Stimulated activated CD8-positive, alpha-beta memory T cell treated with anti-CD3 and anti-CD28 coated beads, Interleukin-2, amount 100 ng/mL, for 48 hours (primary cell): ENCODE measurements at places on chromosomes 7 and 10.

DNA sequence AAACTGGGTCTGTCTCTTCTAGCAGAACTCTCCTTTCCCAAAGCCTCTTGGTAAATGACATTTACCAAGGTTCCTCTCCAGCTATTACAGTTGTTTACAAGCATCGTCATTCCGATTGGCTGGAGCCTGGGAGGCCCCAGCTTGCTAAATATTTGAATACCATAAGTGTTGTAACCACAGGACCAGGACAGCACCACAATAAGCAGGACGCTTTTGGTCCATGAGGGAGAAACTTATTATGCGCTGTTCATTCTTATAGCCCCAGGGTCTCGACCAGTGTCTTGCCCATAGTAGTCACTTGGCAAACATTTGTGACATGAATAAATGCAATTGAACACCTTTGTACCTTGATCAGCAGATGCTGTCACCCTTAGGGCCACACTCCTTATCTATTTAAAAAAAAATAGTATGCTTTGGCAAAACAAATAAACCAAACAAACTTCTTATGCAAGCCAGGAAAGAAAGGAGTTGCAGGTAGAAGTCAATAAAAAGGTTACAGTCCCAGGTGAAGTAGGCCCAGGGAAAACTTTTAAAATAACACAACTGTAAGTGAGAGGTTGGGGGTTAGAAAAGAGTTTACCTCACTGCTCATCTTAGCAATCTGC, 32.8 kb downstream of the NRAP start:
- DNase-seq: no peak

- no peak for DNase-seq
Measured at GRCh38 chr10:69290993-69291392, 12.7 kb downstream of the HK1 start.

DNA sequence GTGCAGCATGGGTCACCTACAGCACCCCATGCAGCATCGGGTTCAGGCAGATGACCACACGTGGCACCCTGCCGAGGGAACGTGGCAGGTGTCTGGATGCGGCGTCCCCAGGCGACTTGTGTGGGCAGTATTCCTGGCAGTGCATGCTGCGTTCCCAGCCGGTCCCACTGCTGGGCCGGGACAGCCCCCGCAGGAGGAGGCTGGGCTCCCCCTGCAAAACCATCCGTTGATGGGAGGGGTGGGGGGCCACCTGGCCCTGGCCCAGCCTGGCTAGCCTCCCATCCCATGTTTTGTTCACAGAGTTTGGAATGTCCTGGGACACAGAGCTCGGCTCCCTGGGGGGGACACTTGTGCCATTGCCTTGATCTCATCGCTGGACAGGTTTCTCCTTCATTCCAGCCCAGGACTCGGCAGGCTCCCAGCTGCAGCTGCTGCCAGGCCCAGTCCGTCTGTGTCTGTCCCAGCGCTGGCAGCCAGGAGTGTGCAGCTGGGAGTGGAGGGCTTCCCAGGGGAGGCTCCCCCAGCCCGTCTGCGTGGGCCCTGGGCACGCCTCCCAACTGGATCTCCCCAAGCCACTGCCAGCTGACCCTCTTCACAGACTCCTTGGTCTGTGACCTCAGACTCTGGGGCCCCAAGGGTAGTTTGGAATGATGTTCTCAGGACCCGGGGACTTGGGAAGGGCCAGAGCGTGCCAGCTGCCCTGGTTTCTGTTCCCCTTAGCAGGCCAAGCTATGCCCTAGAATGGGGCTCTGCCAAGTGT, 32.6 kb downstream of the TMEM270 start:
- DNase-seq: no peak

DNA sequence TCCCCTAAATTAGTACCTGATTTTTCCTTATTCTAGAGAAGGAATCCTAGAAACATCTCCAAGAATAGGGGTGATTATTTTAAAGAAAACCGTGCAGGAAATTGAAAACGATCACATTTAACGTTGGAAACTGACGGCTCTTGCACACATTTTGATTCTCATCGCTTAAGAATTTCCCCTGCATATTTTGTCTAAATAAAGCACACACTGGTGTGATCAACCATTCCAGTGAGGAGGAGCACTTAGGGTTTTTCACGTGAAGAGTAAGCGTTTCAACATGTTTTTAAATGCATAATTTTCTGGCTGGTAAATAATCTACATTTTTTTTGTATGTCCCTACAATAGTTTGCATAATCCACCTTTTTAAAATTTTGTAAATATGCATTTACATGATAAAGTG, 229.7 kb upstream of the PFKP start:
- no peak for DNase-seq

GRCh38 chr7:74619235-74619860, 38.2 kb upstream of the GTF2I start:
- no peak for DNase-seq

DNA sequence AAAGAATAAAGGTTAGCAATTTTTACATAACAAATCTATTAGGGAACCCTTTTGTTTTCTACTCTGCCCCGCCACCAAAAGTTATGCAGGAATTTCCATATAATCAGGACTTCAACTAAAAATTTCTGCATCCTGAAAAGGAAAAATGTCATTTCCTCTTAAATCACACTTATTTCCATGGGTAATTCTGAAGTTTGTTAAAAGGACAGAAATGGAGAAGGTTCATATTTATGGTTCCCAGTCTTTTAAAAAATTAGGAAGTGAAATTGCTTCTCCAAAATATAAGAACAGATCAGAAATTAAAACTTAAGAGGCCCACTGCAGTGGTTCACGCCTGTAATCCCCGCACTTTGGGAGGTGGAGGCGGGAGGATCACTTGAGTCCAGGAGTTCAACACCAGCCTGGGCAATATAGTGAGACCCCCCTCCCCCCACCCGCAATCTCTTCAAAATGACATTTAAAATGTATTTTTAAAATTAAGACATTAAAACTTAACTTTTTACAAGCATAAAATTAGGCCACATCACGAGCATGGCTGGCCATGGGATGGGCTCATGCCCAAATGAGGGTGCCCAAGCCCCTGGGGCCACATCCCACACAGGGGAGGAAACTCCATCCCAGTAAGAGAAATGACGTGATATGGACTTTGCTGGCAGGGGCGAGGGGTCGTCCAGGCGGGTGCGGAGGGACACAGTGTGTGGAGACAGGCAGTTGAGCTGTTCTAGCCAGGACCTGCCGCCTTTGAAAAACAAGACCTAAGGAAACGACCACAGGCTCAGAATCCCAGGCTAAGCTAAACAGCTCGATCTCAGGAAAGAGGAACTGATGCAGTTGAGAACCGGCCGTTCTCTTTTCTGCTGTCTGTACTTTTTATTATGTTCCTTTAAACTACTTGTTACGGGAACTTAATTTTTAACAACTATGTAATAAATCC, 51.3 kb upstream of the NFE2L3 start:
- no peak for DNase-seq

- DNase-seq: no peak
Measured at GRCh38 chr10:13117841-13118783, 18.1 kb downstream of the OPTN start.

DNA sequence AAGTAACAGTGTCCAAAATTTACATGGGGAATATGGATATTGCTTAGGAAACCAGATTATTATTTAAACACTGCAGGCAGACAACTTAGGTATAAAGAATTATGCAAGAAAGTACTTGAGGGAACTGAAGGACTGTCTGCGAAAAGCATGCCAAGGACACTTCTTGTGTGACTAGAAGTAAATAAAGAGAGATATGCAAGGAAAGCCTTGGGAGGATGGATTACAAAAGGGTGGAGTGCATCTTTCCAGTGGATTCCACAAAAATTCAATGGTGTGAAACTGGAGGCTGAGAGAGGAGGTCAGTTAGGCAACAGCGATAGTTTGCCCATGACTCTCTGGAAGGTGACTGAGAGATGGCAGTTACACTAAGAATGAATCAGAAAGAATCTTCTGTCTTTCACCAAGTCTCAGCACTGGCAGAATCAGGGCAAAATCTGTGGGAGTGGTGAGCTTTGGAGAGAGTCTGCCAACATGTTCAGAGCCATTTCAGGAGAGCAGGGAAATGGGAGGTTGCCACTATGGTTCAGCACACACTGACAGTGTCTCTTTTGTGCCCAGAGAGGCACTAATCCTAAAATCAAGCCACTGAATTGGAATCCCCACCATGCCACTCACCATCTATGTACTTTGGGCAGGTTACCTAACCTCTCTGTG, 331.6 kb downstream of the BMPER start:
- no peak for DNase-seq

GRCh38 chr10:123136221-123136805, 543 bp downstream of the HMX3 start:
- no peak for DNase-seq

GRCh38 chr7:158706273-158706704, 1.7 kb upstream of the NCAPG2 start:
- no peak for DNase-seq

- DNase-seq: no peak
Measured at GRCh38 chr7:100863406-100863950, 3.7 kb upstream of the TRIP6 start.

GRCh38 chr7:30474485-30474884, 4.1 kb downstream of the NOD1 start:
- no peak for DNase-seq

- DNase-seq: no peak
Measured at GRCh38 chr10:115974351-115974750, 298.7 kb downstream of the GFRA1 start.

- DNase-seq: no peak
Measured at GRCh38 chr7:99112979-99113378, 30.9 kb downstream of the SMURF1 start.

- no peak for DNase-seq
Measured at GRCh38 chr10:108204528-108205305, 1040.2 kb upstream of the SORCS1 start.

- no peak for DNase-seq
Measured at GRCh38 chr7:40996233-40996677, 706.6 kb downstream of the INHBA start.

- DNase-seq: no peak
Measured at GRCh38 chr7:5086256-5086655, 40.6 kb downstream of the RBAK start.

DNA sequence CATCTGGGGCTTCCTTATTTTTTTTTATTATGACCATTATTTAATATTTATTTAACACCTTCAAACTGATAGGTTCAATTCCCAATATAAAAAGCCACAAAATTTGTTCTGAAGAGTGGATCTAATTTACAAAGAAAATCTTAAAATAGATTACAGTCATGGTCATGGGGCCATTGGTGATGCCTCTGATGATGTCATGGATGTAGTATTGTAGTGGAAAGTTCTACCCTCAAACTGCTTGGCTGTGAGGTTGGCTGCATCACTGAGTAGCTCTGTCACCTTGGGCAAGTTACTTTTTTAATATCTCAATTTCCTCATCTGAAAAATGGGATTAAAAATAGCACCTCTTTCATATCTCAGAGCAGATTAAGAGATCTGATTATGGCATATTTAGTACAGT, 128.5 kb downstream of the DKK1 start:
- no peak for DNase-seq

DNA sequence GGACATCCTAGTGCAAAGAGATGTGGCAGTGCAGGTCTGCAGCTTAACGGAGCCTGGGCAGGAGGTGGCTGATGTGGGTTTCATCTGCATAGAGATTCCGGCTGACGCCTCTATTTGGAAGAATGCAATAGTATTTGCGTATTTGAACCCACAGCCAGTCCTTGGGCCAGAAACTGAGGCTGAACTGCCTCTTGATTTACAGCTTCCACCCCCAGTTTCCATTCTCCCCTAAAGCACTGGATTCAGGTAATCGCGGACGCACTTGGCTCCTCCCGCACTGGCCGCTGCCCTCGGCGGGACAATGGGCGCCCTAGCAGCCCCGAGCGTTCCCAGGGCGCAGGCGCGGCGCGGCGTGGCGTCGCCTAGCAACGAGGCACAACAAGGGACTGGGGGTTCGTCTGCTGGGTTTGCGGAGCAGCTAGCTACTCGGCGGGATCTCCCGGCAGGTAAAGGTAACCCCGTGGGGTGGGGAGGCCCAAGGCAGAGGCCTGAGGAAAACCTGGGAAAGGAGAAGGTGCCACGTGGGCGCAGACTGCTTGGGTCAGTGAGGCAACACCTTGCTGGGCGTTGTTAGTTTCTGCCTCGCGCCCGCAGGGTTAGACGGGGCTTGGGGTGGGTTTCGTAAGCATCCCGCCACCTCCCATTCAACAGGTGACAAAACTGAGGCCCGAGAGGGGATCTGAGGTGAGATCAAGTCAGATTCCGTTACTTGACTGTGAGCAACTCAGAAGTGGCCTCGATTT, at the start of gene ARMC3:
Gene ARMC3 (plus strand): TSS at position 393 of the 743 bp plus-strand sequence. CDS start 3,944 bp downstream, outside the sequence.
- DNase-seq: peak; percentile 56

GRCh38 chr7:92053312-92053711, 81.0 kb downstream of the CYP51A1 start:
- DNase-seq: no peak

DNA sequence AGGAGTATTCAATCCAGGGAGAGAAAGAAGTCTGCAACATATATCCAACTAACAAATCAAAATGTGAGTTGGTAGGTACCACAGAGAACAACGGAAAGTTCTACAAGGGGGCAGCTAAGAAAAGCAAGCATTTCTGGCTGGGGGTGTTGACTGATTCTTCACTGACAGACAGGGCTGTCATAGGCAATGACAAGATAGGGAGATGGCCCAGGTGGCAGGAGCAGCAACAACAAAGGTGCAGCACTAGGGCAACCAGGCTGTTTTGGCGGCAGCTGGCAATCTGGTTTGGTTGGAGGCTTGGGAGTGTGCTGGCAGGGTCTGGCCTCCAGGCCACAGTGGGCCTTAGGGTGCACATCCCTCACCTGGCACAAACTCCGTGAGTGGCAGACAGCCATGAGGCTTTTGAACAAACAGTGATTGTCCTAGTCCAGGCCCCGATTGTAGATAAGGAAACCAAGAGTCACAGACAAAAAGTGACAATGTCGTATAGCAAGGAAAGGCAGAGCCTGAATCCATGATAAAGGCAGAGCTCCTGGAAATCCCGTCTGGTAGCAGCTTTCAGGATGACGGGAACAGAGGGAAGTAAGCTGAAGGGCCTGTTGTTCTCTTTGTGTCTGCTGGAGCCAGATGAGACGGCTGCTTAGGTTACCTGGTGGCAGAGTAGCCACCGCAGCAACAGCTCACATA, 28.4 kb downstream of the DPCD start:
- no peak for DNase-seq

DNA sequence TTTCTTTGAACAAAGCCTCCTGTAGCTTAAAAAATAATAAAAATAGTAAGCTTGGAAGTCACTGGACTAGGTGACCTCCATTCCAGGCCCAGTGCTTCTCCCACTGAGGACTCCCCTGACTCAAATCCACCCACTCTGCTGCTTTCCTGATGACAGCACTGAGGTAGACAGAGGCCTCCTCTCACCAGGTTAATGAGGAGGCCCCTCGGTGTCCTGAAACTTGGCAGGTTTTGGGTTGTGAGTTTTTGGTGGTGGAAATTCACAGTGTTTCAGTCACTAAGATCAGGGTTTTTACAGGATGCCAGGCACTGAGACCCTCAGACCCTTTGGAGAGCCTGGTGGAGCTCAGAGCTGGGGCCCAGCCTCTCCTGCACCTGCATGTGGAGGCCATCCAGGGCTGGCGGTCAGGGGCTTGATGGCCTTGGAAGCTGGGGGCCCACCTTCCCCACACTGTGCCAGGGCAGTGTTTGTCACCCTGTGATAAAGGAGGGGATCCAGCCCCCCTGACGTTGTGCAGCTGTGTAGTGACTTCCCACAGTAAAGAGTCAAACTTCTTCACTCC, 19.1 kb downstream of the TSPAN14 start:
- DNase-seq: no peak

- no peak for DNase-seq
Measured at GRCh38 chr10:60429084-60429849, 39.6 kb upstream of the ANK3 start.

GRCh38 chr10:32377458-32378259, 30.7 kb upstream of the EPC1 start:
- no peak for DNase-seq

- no peak for DNase-seq
Measured at GRCh38 chr7:137606061-137606674, 240.6 kb downstream of the DGKI start.

GRCh38 chr10:84987039-84987438, 658.6 kb downstream of the CCSER2 start:
- DNase-seq: no peak
